ENCODE measurements at places on chromosomes 2 and 18. TPM values are rescaled to one million over a fixed set of nuclear protein-coding genes. Genes with fewer than 3 reads are reported as not detected.

DNA sequence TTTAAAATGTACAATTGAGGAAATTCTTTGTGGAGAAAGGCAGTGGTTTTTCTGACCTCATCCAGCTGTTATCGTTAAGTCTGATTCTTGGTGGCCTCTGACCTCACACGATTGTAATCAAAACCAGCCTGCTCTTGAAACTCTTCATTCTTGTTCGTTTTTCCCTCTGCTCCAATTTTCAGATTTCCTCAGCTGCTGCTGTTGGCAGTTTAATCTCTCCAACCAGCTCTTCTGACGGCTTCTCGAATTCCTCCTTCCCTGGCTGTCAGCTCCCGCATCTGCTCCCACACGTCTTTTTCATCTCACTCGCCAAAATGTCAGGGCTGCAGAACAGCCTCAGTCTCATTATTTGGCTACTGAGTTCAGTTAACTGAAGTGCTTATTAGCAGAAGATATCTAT lies 136.1 kb downstream of the DCDC2C start:
- no peak for DNase-seq
- no peaks in the 10 kb centered on the region for H3K27me3 ChIP-seq
- H3K36me3 ChIP-seq, result no peaks in the 10 kb centered on the region
- peaks cover 5% of the 10 kb centered on the region for H3K4me1 ChIP-seq

DNA sequence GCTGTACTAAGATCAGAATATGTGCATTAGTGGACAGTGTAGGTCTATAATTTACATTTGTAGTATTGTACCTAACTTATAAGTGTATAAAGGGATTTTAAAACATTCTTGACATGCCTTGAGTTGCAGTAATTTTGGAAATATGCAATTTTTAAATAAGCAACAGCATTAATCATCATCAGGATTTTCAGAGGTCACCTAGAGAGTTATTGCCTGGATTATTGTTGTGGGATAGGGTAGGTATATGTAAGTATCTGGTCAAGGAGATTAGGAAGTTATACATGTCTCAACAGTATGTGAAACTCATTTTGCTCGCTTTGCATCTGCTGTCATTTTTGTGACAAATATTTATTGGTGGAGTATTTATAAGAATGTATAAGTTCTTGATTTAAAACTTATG lies 184.2 kb downstream of the WDR7 start:
- peaks cover 10% of the 10 kb centered on the region for H3K4me1 ChIP-seq
- DNase-seq, result no peak
- no peak overlapping the region for H3K4me3 ChIP-seq
- H3K27me3 ChIP-seq, result no peaks in the 10 kb centered on the region
- H3K27ac ChIP-seq, result no peak overlapping the region

DNA sequence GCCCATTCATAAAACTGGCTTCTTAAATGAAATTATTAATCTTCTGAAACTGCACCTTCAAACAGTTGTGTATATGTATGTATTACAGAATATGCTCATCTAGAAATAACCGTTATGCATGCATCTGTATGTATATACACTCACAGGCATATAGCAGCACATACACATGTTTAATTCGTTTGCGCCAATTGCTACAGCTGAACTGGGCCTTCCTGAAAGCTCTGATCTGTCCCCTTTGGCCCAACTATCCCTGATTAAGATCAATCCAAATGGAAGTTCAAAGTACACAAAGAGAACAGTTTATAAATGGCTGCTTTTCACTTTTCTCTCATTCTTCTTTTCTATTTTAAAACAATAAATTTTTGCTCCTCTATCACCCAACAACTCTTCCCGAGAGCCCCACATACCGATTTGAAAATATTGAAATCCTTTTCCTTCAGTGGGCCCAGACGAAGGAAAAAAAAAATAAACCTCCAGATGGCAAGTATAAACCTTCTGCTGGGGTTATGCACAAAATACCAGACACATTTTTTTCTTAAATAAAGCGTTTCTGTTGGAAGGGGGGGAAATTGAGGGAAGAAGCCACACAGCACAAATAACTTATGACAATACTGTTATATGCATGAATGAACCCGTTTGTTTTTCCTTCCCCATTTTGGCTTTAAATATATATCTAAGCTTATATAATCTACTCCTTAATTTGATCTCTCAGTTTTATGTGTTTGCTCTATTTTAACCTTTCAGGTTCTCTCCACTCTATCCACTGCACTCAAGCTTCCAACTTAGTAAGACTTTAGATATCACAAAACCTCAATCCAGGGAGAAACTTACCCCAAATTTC lies 267.3 kb downstream of the TCF4 start:
- peaks cover 6% of the 10 kb centered on the region for H3K27me3 ChIP-seq
- peaks cover 57% of the 10 kb centered on the region for H3K4me1 ChIP-seq
- no peak overlapping the region for H3K27ac ChIP-seq
- H3K36me3 ChIP-seq, result no peaks in the 10 kb centered on the region
- H3K4me3 ChIP-seq, result peak overlapping the region; percentile 90
- DNase-seq, result no peak

- H3K4me1 ChIP-seq, result peaks cover 15% of the 10 kb centered on the region
- H3K27me3 ChIP-seq, result peaks cover 5% of the 10 kb centered on the region
- no peak for DNase-seq
- peak overlapping the region; percentile 68 for H3K4me3 ChIP-seq
These were observed 5.9 kb upstream of the RNF152 start for GRCh38 chr18:61898640-61899101.

TMEM169 gene
- total RNA-seq, result 34.8 TPM

Measured in neural crest cell (in vitro differentiated cells).